Endothelial cell (in vitro differentiated cells): ENCODE measurements at places on chromosomes 1 and 21.

DNA sequence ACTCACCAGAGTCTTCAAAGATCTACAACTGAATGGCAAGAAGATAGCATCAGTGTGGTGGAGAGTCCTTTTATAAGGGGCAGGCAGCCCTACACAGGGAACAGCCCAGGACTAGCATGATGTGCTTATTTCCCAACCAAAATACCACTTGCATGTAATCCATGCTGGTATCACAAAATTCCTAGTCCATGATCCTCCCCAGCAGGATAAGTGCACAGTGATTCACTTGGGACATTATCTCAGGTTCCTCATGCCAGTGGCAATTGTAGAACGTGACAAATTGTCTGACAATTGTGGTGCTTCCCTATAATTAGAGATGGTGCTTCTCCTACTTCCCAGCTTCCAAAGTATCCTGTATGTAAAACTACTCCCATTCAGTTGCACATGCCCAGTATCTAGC lies at the start of gene SPRR2G:
Gene SPRR2G, minus strand, starts transcription at position 45 of the 400 bp plus-strand sequence. CDS start 780 bp downstream, outside the sequence.
- no peak for DNase-seq

- no peak for DNase-seq
Observed at GRCh38 chr1:40036574-40036973, 4.0 kb upstream of the CAP1 start.

GRCh38 chr1:179228783-179229213 lies 679 bp downstream of the ABL2 start:
- peak; percentile 54 for DNase-seq

DNA sequence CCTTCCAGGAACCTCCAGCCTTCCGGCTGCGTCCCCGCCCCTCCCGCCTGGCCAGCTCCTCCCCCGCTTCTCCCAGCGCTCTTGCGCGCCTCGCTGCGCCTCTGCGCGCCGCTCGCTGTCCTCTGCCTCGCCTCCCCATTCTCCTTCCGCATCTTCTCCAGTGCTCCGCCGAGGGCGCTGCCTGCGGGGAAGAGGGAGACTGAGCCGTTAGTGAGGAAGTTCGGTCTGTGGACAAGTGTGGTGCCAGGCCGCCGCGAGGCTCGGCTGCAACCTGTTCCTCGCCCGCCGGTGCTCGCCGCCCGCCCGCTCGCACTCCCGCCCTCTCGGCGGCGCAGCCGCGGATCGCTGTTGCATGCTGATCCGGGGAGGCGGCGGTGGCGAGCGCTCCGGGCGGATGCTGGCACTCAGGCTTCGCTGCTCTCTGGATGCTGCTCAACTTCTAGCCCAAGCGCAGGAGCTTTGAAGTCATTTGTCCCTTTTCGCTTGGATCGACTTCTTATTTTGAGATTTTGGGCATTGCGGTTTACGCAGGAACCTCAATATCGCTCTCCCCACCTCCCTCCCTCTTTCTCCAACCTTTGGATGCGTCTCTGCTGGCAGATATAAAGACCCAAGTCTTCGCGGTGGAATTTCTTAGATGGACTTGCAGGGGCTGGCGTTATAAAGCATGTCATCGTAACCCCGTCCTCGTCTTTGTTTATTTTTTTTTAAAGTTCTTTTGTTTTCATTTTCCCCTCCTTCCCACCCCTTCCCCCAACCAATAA lies 614 bp upstream of the CACNA1E start:
- DNase-seq, result peak; percentile 65

GRCh38 chr1:215523128-215523861 lies 43.8 kb upstream of the KCTD3 start:
- DNase-seq, result no peak

DNA sequence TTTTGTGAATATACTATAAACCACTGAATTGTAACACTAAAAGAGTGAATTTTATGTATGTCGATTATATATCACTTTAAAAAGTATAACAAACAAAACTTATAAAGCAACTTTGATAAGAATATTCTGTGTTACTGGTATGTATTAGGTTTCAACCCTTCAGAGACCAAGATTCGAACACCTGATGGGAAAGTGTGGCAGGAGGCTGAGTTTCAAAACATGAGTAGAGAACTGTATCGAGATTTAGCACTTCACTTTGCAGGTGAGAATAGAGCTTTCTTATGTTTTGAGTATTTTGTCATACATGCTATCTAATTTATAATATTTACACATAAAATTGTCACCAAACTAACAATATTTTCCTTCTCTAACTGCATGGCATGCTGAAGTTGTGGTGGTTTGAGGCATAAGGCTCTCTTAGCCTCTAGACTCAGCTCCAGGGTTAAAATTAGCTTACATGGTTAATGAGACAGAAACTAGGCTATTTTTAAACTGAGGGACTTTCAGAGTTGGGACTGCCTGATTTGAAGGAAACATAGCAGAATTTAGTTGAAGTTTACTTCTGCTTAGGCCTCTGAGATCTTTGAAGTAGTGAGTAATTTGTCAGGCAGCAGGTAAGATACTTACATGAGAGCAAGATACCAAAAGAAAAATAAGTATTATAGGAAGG lies 48.6 kb downstream of the CEP350 start:
- DNase-seq, result no peak

DNA sequence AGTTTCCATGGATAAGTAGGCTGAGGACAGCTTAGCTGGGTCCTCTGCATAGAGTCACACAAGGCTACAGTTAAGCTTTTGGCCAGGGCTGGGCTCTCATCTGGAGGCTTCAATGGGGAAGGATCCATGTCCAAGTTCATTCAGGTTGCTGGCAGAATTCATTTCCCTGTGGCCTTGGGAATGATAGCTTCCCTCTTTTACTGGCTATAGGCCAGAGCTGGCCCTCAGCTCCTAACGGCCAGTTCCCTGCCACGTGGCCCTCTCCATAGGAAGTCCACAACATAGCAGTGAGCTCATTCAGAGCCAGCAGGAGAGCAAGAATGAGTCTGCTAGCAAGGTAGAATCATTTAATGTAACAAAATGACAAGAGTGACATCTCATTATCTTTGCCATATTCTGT lies 15.1 kb upstream of the PODN start:
- no peak for DNase-seq
